NCI-H774 (cell line): ENCODE measurements at places on chromosomes 11 and 22.

DNA sequence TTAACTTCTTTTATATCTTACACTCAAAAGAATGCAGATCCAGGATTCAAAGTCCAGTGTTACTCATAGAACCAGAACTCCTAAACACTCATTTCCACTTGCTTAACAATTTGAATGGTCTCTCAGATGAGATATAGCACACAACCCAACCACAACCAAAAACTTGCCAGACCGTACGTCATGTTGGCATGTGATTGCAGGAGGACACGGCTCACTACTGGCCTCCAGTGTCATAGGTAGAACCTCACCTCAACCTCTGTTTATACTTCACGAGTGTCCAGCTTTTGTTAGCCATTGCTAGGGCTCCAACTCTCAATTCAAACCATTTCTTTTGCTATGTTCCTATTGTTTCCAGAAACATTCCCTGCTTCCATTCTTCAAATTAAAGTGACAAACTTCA is 58.5 kb upstream of the PDGFD start:
- no peak for DNase-seq

DNA sequence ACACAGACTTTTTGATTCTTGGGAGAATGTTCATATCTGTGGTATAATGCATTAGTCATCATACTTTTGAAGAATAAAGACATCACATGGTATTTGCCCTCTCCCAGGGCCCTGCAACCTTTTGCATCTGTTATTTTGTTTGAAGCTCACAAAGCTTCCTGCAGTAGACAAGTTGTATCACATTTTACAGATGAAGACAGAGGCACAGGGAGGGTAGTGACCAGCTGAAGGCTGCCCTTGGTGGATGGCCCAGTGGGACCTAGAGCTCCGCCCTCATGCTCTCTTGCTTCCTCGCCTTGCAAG is 66.4 kb downstream of the UBASH3B start:
- no peak for DNase-seq

- no peak for DNase-seq
Observed at GRCh38 chr22:33302049-33302545, 243.9 kb upstream of the SYN3 start.

DNA sequence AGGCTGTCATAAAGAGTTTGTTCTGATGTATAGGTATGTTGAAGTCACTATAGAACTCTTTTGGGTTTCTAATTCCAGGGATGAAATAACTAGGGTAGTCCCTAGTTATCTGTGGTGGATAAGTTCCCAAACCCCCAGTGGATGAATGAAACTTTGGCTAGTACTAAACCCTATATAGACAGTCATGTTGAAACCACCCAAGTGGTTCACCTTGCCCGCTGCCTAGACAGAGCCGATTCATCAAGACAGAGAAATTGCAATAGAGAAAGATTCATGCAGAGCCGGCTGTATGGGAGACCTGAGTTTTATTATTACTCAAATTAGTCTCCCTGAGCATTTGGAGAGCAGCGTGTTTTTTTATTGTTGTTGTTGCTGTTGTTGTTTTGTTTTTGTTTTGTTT is 23.8 kb upstream of the NUCB2 start:
- no peak for DNase-seq

GRCh38 chr11:115284773-115285172 is 219.4 kb downstream of the CADM1 start:
- DNase-seq = no peak

DNA sequence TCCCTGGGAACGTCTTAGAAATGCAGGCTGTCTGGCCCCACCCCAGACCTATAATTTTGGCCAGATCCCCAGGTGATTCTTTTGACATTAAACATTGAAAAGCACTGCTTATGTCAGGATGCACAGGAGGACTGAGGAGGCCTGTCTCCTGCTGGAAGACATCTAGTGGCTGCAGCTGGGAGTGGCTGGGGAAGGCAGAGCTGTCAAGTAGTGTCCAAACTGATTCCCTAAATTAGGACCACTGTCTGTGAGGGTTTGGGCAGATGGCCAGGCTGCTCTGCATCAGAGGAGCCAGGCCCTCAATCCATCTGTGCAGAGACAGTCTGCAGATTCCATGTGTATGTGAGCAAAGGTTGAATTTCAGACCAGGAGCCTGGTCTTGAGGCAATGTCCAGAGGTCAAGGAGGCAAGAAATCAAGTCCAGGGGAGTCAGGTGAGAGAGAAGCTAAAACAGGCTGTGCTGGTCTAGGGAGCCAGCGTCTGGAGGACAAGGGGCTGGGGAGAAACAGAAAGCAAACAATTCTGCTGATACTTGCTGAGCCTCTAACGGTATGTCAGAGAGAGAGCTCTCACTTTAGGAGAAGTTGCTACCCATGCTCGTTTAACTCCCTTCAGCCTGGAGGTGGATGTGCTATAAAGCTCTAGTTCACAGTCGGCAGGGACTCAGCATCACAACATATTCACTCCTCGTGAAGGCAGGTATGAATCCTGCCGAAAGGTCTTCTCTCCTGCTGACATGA is 15.3 kb upstream of the SYTL2 start:
- DNase-seq = no peak

DNA sequence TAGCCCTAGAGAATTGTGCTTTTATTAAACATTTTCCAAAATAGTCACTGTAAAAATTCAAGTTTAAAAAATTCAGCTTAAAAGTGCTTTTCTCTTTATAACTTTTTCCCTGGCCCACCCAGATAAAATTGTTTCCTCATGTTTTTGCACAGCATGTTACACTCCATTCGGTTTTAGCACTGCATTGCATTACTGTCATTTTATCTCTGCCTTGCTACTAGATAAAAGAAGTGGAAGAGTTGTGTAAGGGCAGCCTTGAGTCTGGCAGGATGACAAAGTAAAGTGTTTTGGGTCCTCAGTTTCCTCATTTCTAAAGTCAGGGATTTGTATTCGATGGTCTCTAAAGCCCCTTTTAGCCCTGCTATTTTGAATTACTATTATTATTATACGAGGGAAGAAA is 99.8 kb downstream of the ATM start:
- DNase-seq = no peak

DNA sequence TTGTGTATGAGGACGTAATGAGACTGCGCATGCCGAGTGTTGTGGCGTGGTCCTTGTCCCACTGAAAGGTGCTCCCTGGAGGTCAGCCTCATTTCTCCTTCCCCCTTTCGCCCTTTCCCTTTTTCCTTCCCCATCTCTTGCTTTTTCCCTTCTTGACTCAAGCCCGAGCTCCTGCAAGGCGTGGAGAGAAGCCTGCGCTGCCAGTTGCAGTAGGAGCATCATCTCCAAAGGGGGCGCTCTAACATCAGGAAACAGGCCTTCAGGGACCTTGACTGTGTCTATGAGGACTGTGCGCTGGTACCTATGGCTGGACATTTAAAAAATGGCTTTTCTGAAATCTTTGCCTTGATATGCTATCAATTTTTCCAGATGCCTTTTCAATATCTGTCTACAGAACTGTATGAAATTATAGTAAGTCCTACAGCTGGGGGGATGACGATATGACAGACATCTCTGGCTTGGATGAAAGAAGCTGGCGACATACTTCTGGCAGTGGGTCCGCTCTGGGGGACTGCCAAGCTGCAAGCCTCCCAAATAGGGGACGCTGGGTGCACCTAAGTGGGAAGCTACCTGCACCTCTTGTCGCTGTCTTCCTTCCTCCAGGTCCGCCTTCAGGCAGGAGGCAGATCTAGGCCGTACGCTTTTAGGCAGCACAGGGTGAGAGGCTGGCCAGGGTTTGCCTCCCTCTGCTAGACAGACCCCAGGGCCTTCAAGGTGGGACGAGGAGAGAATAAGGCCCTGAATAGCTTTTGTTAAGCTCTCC is 96.5 kb downstream of the NXPE2 start:
- peak; percentile 67 for DNase-seq

- DNase-seq = no peak
Observed at GRCh38 chr11:111452146-111452545, 60.0 kb downstream of the BTG4 start.

GRCh38 chr22:22930571-22931556 is 43.2 kb downstream of the IGLL5 start:
- DNase-seq = no peak
